ENCODE measurements at places on chromosomes 5 and 9.

- DNase-seq, result no peak
Measured at GRCh38 chr9:6414247-6414641, 1.2 kb downstream of the UHRF2 start.

DNA sequence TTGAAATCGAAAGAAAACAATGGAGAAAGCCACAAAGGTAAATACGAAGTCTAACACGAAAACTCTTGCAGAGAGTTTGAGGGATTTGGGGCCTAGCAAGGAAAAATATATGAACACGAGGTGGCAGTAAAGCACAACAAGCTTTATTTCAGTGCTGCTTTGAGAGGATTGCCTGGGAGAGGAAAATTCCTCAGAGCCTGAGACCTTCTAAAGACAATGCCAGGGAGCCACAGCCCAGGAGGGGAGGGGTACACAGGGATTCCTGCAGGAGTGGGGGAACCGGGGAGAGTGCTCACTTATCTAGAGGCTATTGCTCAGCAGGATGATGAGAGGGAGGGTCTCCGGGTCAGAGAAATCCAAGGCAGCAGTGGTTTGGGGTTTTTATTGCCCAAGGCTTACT is 134.9 kb upstream of the ADCY2 start:
- DNase-seq, result no peak

GRCh38 chr9:17272536-17272935 is 137.7 kb downstream of the CNTLN start:
- DNase-seq, result no peak

GRCh38 chr5:141623186-141623585 is 4.4 kb upstream of the DIAPH1 start:
- DNase-seq, result no peak

DNA sequence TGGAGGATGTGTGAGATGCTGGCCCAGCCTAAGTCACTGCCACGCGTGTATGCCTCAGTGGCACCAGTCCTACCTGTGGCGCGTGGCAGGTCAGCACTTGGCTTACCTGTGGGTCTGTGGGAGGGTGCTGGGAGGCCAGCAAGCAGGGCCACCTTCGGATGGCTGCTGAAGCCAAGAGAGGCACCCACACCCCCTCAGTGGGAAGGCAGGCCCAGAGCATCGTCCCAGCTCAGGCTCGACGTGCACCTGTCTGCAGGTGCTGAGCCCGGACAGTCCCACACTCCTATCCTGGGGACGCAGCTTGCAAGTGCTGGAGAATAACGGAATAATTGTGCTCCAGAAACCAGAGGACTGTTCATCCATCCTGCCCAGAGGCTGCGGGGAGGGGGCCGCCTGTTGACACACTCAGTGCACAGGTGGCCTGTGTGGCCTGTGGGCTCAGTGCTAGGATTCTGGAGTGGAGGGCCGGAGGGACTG is 24.0 kb downstream of the NKD2 start:
- no peak for DNase-seq

- DNase-seq, result no peak
Measured at GRCh38 chr9:5002811-5003210, 17.7 kb downstream of the JAK2 start.

DNA sequence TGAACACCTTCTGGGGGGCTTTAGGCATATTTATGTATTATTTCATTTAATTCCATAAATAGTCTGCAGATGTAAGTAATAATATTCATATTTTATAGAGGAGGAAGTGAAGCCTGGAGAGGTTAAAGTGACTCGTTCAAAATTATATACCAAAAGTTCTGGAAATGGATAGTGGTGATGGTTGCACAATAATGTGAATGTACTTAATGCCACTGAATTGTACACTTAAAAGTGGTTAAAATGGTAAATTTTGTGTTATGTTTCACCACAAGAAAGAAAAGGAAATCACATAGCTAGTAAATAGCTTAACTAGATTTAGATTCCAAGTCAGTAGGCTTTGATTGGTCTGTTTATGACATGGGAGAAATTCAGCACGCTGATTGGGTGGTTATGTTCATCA is 13.0 kb upstream of the TMEFF1 start:
- no peak for DNase-seq

DNA sequence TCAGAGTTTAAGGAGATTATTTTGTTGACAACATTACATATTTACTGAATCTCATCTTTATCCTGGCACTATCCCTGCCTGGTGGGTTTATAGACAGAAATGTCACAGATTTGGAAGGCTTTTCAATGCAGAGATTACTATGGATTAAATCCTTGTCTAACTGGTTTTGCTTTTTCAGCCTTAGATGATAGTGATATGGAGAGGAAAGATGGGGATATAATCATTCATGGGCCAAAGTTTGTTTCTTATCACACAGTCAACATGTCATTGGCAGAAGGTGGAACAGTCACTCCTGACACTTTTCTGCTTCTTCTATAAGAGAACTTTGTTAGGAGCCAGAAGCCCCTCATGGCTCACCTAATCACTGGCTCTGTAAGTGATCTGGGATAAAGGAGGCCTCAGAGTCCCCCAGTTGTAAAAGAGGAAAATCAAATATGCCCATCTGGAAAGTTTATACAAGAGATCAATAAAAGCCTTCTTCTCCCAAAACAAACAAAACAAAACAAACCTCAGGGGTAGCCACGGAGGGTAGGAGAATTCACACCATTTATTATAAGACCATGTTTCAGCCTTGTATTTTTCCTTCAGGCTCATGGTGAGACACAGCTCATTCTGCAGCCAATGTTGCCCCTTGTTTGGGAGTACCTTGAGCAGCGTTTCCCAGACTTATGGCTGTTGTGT is 101.2 kb downstream of the PCSK1 start:
- DNase-seq, result no peak

DNA sequence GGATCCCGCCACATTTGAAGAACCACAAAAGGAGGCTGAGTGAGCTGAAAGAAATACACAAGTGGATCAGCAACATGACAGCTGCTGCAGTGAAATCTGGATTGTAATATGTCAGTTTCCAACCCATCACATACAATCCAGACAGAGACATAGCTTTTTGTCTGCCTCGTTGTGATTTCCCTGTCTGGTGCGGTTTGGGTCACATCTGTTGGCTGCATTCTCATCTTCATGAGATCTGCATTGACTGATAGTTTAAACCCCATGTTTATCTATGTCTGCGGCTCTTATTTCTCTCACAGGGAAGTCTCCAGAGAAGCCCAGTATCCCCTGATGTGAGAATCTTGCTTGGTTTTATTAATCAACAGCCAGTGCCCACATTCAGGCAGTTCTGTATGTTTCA is 403.1 kb upstream of the ZNF608 start:
- no peak for DNase-seq

DNA sequence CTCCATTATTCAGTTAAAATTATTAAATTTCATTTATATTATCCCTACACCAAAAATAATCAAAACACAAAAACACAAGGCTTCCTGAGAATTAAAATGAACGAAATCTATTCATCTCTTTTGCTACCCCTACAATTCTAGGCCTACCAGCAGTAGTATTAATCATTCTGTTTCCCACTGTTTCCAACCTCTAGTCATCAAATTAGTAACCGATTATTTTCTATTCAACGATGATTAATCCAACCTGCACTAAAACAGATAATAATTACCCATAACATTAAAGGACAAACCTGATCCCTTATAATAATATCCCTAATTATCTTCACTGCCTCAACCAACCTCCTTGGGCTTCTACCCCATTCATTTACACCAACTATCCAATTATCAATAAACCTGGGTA is 86.0 kb downstream of the INSL6 start:
- no peak for DNase-seq

GRCh38 chr5:123885081-123885480 is 373.1 kb downstream of the CSNK1G3 start:
- DNase-seq, result no peak

DNA sequence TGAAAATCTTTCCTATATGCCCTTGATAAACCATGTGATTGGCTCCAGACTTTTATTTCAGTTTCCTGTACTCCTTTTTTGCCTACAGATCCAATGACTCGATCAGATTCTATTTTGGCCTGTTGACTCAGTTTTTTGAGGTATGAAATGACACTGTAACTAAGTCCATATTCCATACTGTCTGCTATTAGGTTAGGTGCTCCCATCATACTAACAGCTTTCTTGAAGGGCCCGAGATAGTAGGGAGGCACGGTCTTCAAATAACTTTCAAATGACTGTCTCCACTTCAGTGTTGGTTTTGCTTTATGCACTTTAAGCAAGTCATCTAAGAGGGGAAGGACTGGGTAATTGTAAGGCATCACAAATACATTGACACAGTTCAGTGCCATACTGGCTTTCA is 295.4 kb upstream of the DAB2 start:
- DNase-seq, result no peak

- DNase-seq, result no peak
Measured at GRCh38 chr5:178155065-178155464, 1.4 kb upstream of the NHP2 start.

Data from stimulated activated CD8-positive, alpha-beta memory T cell treated with anti-CD3 and anti-CD28 coated beads, Interleukin-7, amount 100 ng/mL, for 1 hour (primary cell).